Activated naive CD8-positive, alpha-beta T cell treated with anti-CD3 and anti-CD28 coated beads, Interleukin-2, amount 50 U/mL, for 16 hours (primary cell): ENCODE measurements at places on chromosomes 11 and 22.

GRCh38 chr11:74654976-74655375 lies 62.6 kb downstream of the POLD3 start:
- no peak for DNase-seq

DNA sequence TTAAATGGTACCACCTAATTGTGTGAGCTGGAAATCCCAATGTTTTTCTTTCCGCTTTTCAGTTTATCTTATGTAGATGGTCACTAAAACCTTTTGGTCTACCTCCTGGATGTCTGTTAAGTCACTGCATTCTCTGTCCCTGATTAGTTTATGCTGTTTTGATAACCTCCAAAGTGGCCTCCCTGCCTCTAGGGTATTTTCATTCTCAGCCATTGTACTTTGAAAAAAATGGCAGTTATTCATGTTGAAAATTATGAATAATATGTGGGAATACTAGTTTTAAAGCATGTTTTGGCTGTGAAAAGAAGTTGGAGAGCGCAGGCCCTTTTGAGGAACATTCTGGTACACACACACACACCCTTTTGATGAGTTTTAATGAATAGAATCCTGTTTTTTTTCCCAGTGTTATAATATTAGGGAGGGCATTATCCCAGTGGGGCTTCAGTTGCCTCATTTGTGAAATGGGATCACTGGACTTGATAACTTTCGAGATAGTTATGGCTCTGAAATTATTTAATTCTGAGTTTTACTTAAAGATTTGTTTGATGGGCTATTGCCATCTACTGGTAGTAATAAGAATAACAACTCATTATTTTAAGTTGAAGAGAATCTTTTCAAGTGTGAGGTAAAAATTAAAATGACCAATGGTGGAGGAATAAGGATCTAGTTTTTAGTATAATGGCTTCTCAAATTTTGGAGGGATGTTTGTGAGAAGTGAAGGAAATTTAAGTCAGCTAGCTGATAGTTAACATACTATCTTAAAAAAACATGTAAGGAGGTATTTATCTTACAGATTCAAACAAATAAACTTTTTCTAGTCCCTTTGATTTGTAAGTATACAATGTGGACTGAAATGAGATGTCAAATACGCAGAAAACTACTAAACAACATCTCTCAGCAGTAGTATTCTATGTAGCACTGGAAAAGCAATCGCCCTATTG lies 3.9 kb downstream of the FDX1 start:
- no peak for DNase-seq

DNA sequence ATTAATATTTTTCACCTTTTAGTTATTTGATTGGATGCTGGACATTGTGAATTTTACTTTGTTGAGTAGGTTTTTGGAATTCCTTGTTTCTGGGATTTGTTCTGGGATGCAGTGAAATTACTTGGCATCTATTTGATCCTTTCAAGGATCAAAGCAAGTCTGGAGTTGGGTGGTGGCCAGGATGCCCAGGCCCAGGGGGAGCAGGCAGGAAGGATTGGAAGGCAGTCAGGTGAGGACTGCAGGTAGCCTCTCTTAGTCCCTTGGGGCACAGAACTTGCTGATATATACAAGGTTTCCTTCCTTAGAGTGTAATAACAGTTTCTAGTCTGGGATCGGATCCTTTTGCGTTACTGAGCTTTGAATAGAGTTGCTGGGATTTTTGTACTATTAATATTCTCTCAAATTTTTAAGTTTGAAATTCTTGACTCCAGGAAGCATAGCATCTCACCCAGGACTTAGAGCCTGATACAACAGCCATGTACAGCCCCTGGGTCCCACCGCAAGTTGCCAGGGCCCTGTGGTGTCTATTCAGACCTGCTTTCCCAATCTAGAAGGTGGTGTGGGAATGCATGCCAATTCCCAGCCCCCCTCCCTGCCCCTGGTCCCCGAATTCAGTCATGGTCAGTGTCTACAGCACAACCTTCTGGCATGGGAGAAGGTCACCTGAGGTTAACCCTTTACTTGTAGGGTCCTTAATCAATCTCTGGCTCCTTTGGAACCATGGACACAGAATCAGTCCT lies 6.1 kb downstream of the ZNF74 start:
- DNase-seq = no peak

DNA sequence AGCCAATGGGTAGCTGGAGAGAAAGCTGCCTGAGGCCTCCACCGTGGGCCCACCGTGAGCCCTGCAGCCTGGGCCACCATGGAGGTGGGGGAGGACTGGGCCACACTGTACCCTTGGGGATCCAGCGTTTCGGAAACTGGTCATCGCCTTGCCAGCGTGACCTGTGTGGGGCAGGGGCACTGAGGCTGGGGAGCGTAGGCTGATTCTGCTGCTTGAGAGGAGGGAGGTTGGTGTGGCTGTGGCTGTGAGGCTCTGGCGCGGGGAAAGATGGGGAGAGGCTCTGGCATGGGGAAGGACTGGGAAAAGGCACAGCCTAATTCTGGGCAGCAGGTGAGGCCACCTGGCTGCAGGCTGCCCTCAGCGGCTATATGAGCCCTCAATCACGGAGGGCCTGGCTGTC lies 12.6 kb upstream of the TTLL12 start:
- no peak for DNase-seq

DNA sequence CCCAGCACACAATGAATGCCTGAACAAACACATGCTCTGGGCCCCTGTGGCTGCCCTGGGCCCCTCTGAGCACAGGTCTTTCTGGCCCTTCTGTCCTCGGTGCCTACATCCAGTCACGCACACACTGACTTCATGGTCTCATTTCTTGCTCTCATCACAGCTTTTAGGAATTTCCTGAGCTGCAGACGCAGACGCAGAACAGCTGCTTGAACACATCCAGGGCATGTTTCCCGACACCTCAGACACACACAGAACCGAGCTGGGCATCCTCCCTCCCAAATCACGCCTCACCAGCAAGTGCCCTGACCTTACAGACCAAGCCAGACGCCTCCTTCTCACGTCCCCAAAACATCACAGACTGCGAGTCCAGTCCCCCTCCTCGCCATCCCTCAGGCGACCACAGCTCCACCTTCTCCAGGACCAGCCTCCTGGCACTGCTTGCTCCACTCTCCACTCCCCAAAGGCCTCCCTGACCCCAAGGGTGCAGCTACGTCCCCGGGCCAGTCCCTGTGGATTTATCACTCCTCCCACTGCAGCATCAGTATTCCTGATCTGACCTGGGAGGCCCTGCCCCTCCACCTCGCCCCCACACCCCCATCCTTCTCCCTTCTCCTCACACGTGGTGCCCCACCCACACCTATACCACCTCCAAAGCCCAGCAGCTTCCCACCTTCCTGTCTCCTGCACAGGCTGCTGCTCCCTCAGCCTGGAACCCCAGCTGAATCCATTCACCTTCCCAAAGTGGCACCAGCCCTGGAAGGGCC lies 12.9 kb downstream of the SIRT3 start:
- no peak for DNase-seq

- no peak for DNase-seq
Observed at GRCh38 chr11:38680746-38681145, 2082.7 kb upstream of the RAG2 start.

DNA sequence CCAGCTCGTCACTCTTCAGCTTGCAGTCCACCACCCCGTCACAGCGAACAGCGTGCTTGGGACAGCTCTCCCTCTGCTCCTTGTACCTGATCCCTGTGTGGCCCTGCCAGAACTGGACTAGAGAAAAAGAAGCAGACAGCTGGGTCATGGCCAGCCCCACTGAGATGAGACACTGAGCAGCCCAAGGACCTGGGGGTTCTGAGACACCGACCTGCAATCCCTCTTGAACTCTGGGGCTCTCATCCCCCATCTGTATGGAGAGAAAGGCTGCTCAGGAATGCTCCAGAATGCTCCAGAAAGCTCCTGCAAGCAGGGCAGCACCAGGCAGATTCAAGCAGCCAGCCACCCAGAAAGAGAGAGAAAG lies 14.8 kb downstream of the TMPRSS13 start:
- DNase-seq = no peak

GRCh38 chr11:16946477-16947282 lies 67.5 kb downstream of the PLEKHA7 start:
- no peak for DNase-seq

DNA sequence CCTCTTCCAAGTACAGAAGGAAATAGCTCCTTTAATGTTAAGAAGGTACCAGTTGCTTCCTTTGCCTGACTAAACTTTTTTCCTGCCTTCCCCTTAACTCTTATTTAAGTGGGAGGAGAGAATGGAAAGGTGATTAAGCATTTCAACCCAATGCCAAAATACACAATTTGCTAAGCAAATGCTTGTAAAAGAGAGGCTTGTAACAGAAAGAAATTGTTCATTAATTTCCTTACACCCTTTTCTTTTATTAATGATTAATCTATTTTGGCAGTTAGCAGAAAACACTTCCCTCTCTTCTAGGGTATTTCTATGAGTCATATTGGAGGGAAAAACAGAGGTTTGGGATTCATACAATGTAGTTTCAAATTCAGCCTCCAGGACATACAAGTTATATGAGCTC lies 427.6 kb upstream of the FAT3 start:
- DNase-seq = no peak

DNA sequence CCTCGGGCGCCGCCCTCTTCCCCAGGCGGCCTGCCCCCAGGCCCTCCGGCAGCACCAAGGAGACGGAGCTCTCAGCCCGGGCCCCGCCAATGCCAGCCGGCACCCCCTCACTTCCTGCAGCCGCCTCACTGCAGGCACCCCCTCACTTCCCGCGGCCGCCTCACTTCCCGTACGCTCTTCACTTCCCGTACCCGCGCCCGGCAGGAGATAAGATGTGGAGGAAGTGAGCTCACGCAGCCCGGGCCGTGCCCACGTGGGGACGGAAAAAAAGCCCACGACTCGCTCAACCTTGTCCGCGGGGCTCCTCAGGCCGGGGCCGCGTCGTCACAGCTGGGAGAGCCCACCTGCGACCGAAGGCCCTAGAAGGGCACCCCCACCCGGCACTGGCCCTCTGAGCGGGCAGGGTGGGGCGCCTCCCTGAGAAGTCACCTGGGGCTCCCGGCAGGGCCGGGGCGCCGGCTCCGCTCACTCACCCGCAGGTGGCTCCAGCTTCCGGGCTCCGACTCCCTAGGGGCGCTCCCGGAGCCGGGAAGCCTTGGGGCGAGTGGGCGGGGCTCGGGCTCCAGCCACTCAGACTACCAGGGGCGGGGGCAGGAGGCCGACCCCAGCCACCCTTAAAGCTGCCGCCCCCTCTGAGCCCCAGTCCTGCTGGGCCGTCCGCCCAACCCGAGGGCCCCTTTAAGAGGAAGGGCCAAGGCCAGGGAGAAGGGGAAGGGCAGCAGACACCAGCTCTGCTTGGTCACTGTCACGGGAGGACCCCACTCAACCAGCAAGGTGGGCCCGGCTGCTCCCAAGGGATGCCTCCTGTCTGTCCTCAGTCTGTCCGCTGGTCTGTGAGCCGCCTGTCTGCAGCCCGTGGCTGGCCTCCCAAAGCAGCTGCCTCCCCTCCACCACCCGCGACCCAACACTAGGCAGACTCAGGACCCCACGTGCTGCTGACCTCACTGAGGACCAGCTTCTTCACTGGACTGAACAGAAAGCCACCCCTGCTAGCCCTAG lies 31.4 kb downstream of the PISD start:
- DNase-seq = peak; percentile 69

- DNase-seq = no peak
Observed at GRCh38 chr11:72947229-72947628, 133.0 kb downstream of the ATG16L2 start.

DNA sequence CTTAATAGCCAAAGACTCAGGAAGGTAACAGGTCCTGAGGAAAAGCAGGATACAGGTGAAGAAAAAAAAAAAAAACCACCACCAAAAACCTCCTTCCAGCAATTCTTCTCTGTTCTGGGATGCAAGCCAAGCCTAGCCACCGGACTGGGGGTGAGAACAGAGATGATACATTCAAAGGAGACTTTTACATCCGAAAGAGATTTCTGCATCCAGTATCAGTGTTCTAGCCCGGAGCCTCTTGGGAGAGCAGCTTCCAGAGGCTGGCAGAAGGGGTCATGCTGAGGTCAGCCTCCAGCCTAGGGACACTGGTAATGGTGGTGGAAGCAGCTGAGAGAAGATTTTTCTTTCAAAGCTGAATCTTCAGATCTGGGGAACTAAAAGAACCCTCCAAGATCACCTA lies 76.2 kb downstream of the KCNC1 start:
- no peak for DNase-seq

GRCh38 chr11:57982776-57983175 lies 40.9 kb upstream of the OR9Q1 start:
- DNase-seq = no peak

- DNase-seq = no peak
Observed at GRCh38 chr22:19503869-19504268, 20.3 kb downstream of the CLDN5 start.

DNA sequence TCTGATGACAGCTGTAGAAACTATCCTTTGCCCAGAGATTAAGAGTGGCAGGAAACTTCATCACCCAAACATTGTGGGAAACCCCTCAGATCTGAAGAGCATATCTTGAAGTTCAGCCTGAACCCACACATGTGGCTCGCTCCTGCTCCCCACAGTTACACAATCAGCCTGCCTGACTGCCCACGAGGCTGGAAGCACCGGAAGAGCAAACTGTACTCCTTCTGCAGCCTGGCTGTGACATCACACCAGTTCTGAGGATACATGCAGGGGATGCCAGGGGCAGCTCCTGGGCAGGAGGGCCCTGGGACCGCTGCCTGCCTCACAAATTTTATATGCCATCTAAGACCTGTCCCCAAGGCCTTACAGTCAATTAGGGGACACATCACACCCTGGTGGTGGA lies 444.4 kb downstream of the BUD13 start:
- DNase-seq = no peak

DNA sequence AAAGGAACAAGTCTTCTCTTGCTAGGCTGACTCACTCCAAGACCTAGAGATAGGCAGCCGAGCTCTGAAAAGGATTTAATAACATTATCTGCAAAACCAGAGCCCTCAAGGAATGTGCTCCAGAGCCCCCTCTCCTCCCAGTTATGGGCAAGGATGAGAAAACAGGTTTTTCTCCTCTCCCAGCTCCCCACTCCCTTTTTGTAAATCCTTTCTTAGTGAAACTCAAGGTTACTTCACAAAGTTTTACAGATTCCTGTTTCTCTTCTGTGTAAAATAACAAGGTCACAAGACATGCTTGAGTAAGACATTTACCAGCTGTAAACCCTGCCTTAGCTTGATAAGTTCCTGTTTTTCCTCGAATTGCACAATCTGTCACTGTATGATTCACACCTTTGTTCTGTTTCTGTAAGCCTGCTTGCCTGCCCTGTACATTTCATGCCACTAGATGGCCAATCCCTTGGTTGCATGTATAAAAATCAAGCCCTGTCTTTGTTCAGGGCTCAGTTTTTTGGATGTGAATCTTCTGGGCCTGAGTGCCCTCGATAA lies 489.4 kb downstream of the KCNA4 start:
- DNase-seq = no peak

- DNase-seq = no peak
Observed at GRCh38 chr11:43818220-43818619, 62.4 kb upstream of the ALKBH3 start.

GRCh38 chr11:112400476-112401014 lies 139.9 kb upstream of the PLET1 start:
- DNase-seq = no peak

DNA sequence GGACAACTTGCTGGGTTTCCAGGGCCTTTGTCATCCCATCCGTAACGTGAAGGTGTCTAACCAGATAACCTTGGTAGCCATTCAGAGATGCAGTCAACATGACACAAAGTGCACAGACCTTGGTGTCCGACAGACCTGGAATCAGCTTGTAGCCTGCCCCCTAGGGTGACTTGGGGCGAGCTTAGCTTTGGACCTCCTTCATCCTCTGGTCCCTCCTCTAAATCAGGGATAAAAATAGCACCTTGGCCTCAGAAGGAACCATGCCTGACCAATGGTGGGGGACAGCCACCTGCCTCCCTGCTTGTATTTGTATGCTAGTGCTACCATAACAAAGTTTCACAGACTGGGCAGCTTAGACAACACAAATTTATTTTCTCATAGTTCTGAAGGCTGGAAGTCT lies 3.7 kb downstream of the SNRPD3 start:
- no peak for DNase-seq

- no peak for DNase-seq
Observed at GRCh38 chr11:70881948-70882715, 370.2 kb downstream of the SHANK2 start.
